Activated T-cell treated with anti-CD3 and anti-CD28 coated beads for 48 hours (primary cell): ENCODE measurements at places on chromosomes 4 and X.
A peak's percentile ranks its signal among the peaks of the same experiment; 100 is the strongest.

DNA sequence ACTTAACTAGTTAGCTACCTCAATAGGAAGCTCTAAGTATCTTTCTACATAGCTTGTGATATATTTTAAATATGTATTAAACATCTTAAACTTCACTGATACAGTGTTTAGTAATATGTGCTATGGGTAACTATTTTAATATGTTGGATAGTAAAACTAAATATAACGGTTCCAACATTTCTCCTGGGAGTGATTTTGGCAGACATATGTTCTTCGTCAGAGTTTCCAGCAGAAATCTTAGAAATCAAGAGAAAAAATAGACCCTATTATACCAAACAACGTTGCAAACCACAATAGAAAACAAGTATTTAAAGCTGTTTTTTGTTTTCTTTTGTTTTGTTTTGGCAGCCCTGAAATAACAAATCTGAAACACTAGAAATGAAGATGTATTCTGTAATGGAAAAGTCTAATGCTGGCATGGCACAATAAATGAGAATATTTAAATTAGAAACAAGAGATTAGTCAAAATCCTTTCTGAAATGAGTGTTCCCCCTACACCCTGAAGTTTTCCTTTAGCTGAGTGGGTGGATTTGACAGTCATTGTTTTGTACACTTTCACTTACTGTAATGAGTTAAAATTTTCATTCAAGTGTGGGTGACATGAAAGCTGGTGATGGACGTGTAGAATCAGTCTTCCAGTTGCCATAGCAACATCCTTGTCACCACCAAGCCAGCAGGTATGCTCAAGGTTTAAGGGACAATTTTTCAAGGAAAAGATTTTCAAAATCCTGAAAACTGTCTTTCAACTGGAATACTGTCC is 233.5 kb downstream of the SCFD2 start:
- DNase-seq, result no peak

GRCh38 chrX:41332005-41332404 is 2.0 kb upstream of the DDX3X start:
- DNase-seq, result no peak

GRCh38 chr4:137614491-137614890 is 82.2 kb upstream of the PCDH18 start:
- DNase-seq, result no peak

DNA sequence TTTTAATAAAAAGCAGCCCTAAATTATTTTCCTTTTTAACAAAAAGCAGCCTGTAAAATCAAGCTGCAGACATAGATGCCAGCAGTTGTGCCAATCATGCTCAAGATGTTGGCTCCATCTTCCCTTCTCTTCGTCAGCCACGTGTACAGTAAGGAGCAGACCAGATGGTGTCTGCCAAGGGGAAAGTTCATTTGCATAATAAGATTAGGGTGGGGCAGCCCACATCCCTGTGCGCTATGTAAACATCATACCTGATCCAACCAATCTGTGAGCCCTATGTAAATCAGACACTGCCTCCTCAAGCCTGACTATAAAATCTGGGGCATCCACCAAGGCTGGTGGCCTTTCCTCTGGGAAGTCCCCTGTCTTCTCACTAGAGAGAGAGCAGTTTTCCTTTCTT is 23.1 kb upstream of the C1GALT1C1 start:
- DNase-seq, result no peak

DNA sequence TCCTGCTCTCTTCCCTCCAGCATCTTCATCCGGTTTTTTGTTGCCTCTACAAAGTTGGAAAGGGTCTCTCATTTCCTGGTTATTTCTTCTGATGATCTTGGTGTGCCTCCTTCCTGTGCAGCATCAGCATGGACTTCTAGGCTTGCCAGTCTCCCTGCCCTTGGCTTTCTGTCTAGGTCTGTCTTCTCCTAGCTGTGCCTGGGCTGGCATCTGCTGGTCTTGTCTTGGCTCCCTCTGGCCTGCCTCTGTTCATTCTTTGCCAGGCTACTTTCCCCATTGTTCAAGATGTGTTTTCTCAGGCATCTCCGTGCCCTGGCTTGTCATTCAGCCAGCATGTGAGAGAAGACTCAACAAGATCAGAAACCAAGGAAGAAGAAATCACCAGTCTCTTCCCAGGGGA is 9.7 kb downstream of the ZNF275 start:
- no peak for DNase-seq

- DNase-seq, result no peak
Measured at GRCh38 chr4:145884775-145885174, 53.8 kb downstream of the ZNF827 start.

- no peak for DNase-seq
Measured at GRCh38 chr4:96894621-96895020, 1054.7 kb downstream of the PDHA2 start.

DNA sequence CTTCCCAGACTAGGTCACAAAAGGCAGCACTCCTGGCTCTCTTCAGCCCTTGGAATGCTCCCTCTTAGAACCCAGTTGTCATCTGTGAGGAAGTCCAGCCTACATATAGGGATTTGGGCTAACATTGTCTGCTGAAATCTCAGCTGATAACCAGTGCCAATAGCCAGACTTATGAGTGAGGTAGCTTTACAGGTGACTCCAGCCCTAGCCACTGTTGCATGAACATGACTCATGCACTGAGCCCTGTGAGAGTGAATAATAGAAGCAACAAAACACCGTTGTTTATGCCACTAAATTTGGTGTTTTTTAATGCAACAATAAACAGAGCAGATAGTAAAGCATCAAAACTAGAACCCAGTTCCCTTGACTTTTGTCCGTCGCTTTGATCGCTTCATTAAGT is 433.2 kb downstream of the STIM2 start:
- DNase-seq, result no peak

DNA sequence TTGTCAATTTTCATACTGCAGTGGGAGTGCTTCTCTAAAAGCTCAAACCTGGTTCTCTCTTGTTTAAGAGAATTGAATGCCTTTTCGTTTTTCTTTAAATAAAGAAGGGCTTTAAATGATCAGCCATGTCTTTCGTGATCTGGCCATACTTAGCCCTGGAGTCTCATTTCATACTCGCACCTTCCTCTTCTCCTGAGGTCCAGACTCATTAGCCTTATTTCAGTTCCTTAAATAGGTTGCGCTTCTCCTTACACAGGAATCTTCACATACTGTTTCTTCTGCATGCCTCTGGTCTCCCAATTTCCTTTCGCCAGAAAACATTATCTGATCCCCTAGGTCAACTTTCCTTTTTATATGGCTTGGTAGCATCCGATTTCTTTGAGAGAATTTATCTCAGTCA is 565.6 kb upstream of the TENM3 start:
- DNase-seq, result no peak

DNA sequence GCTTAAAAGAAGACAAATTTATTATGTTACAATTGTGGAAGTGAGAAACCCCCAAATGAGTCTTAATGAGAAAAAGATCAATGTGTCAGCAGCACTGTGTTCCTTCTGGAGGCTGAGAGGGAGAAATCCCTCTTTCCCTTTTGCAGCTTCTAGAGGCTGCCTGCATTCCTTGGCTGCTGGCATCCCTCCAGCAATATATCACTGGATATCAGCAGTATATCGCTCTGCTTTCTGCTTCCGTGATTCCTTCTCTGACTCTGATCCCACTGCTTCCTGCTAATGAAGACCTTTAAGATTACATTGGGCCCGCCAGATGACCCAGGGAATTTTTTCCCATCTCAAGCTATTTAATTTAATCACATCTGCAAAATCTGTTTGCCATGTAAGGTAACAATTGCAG is 1008.0 kb downstream of the RAPGEF2 start:
- DNase-seq, result no peak

GRCh38 chr4:128517739-128518510 is 230.3 kb upstream of the PGRMC2 start:
- no peak for DNase-seq

GRCh38 chrX:15336023-15336413 is 695 bp upstream of the PIGA start:
- DNase-seq, result no peak

- DNase-seq, result no peak
Measured at GRCh38 chr4:172357006-172357540, 543.9 kb downstream of the GALNTL6 start.

- no peak for DNase-seq
Measured at GRCh38 chrX:38109042-38109898, 102.9 kb downstream of the SYTL5 start.

- no peak for DNase-seq
Measured at GRCh38 chr4:145326491-145326890, 146.1 kb upstream of the OTUD4 start.

DNA sequence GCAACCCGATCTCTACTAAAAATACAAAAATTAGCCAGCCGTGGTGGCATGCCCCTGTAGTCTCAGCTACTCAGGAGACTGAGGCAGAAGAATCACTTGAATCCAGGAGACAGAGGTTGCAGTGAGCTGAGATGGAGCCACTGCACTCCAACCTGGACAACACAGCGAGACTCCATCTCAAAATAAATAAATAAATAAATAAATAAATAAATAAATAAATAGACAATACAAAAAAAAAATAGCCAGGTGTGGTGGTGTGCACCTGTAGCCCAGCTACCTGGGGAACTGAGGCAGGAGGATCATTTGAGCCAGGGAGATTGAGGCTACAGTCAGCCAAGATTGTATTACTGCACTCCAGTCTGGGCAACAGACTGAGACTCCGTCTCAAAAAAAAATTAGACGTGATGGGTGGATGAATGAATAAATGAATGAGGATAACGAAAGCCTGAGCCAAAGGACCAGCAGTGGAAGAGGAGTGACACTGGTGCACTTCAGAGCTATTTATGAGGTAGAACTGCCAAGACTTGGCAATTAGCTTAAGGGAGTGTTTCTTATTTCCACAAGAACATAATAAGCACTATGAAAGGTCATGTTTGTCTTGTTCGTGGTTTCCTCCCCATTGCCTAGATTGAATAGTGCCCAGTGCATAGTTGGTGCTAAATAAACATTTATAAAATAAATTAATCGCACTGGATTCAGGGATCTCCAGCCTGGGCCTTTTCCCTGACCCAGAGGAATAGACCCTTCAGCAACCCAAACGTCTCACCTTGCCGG is 232.2 kb downstream of the IDS start:
- DNase-seq, result no peak

GRCh38 chr4:31655328-31655727 is 935.2 kb downstream of the PCDH7 start:
- DNase-seq, result no peak

DNA sequence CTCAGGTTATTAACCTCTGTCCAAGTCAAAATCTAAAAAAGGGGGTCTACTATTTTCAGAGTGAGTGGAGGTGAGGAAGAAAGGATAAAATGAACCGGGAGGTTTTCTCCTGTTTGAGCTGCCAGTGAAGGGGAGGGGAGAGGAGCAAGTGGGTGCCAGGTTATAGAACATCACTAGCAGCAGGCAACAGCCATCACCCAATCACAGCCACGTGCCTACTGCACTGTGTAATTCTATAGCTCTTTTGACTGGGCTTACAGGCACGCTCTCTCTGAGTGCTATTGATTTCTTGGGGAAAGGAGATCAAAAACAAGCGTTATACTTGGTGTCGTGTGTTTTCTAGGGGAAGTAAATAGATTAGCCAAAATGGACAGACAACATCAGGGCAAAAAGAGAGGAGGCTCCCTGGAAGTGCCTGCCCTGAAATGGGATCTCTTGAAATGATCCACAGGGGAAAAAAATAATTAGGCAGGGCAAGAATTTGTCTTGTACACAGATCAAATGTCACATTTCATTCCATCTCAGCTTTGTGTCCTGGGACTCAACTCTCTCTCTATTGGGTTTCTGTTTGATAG is 300.5 kb upstream of the LCORL start:
- no peak for DNase-seq

DNA sequence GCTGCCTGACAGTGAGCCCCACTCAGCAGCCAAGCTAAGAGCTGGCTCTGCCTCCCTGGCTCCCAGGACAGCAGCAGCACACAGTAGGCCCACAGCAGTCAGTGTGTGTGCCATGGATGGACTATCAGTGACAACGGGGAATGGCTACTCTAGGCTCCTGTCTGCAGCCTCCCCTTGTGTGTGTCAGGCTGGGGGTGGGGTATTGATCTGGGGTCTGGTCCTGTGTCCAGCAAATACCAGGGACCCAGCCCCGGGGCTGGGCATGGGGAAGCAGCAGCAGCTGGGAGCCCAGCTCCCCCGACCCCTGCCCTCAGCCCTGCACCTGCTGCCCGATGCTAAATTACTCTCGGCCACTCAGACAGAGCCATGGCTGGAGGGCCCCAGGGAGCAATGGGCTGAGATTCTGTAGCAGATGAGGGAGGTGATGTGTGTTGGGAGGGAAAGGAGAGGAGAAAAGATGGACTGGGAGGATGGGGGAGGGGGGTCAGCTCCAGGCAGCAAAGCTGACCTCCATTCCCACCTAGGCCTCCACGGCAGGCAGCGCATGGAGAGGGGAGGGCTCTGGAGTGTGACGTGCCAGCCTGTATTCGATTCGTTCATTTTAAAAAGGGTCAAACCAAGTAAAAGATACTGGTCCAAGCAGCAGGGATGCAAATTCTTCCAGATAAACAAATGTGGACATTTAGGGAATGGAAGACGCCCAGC is 61.3 kb upstream of the CRMP1 start:
- DNase-seq, result no peak

DNA sequence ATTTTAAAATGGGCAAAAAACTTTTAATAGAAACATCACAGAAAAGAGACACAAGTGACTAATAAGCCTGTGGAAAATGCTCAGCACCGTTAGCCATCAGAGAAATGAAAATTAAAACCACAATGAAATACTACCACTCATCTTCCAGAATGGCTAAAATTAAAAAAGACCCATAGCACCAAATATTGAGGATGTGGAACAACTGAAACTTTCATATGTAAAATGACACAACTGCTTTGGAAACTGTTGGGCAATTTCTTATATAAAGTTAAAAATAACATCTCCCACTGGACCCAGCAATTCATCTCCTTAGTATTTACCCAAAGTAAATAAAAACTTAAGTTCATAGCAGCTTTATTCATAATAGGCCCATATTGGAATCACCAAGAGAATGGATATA is 94.2 kb downstream of the TENM3 start:
- DNase-seq, result no peak

- DNase-seq, result no peak
Measured at GRCh38 chr4:173515458-173515857, 14.6 kb downstream of the HAND2 start.

DNA sequence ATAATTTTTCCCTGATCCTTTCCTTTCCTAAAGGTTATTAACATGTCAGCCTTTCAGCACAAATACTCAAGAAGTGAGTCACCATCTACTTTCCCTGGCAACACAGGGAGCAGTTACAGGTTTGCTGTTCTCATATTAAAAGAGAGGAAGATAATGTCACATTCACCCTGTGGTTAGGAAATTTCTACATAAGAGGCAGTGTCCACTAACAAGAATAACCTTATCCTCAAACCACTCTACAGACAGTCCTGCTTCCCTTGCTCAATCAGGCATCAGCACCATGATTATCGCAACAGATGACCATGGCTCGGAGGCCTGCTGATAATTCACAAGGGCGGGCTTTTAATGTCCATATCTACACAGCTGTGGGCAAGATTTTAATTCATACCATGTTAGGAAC is 30.9 kb downstream of the RNF150 start:
- DNase-seq, result no peak

- peak; percentile 6 for DNase-seq
Measured at GRCh38 chrX:24506082-24506481, 41.0 kb downstream of the PDK3 start.

DNA sequence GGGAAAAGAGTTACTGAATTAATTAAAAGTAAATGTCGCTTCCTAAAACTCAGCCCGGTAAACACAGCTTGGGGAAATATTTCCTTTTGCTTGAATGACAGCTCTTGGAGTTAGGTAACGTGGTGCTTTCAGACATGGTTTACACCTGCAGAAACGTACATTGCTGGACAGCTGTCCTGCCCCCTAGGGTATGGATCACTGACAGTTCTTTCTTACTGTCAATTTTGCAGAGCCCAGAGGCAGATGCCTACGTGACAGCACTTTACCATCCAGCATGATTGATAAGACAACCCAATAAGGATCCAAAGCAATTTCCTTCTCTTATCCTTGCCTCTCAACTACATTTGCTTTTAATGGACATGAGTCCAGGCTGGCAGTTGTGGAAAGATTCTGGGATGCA is 334.5 kb downstream of the PACRGL start:
- no peak for DNase-seq
